ENCODE measurements at places on chromosomes 1 and 21.

DNA sequence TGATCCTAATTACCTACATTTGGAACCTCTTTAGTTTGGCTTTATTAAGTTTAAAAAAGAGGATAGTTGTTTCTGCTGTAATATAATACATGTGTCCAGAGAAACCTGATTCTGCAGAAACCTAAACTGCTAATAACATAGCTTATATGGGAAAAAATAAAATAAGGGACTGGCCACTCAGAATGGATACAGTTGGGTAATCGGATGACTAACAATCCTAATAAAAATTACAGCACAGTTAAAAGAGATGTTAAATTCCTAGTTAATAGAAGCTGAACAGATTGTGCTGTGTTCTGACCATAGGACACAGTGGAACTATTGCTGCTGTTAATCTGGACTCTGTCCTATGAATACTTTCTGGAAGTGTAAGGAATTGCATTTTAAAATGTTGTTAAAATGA is 16.0 kb downstream of the ARV1 start:
- no peak for DNase-seq

GRCh38 chr1:14112613-14113012 is 412.6 kb downstream of the PRDM2 start:
- DNase-seq, result no peak

GRCh38 chr1:162633081-162633762 is 958 bp downstream of the DDR2 start:
- DNase-seq, result no peak

- DNase-seq, result no peak
These were observed 14.3 kb downstream of the ADAMTSL4 start for GRCh38 chr1:150563340-150564038.

DNA sequence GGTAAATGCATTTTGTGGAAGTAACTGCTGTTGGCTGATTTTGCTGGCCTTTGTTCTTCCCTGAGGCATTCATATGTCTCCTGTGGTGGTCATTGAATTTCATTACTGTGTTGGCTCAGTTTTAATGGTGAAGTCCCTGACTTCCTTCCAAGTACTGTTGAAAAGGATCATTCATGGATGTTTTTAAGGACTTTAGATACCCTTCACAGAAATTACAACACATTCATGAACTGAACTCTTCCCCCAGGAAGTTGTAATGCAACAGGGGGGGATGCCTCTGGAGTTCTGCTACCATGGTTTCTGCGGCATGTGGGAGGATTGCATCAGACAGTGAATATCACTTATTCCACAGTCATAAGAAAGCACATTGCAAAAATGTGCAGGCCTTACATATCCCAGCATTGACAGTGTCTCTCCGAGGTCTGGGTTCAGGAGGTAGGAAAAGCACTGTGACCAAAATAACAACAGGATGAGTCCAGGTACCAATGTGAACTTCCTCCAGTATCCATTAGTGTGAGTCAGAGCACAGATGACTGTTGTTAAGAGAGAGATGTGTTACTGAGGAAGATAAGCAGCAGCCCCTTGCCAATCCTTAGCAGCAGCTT is 2.1 kb upstream of the RAB3GAP2 start:
- no peak for DNase-seq

GRCh38 chr1:8867878-8868567 is 10.5 kb downstream of the ENO1 start:
- DNase-seq, result no peak

GRCh38 chr1:76881762-76882161 is 14.5 kb downstream of the ST6GALNAC5 start:
- no peak for DNase-seq

GRCh38 chr21:20519076-20519475 is 479.1 kb upstream of the NCAM2 start:
- no peak for DNase-seq

All from activated CD8-positive, alpha-beta memory T cell treated with anti-CD3 and anti-CD28 coated beads for 1 hour (primary cell).